ENCODE measurements at places on chromosomes 1 and 21. TPM values are rescaled to one million over a fixed set of nuclear protein-coding genes. Genes with fewer than 3 reads are reported as not detected.
A peak's percentile ranks its signal among the peaks of the same experiment; 100 is the strongest.

ACKR1 gene
- total RNA-seq, result 1.00 TPM

DNA sequence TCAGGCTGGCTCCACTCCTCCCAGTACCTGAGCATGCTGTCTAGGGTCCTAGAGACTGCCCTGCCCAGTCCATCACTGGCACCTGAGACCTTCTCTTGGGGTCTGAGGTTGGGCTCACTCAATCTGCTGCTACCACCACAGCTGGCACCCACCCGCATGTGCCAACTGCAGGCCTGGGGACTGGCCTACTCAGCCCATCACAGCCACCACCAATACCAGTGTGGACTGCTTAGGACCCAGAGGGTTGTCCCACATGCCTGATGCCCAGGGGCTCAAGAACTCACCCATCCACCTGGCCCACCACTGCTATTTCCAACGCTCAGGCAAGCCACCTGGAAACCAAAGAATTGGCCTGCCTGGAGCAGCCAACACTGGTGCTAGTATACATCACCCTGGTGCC is 63.5 kb downstream of the CYP4B1 start:
- DNase-seq, result no peak

DNA sequence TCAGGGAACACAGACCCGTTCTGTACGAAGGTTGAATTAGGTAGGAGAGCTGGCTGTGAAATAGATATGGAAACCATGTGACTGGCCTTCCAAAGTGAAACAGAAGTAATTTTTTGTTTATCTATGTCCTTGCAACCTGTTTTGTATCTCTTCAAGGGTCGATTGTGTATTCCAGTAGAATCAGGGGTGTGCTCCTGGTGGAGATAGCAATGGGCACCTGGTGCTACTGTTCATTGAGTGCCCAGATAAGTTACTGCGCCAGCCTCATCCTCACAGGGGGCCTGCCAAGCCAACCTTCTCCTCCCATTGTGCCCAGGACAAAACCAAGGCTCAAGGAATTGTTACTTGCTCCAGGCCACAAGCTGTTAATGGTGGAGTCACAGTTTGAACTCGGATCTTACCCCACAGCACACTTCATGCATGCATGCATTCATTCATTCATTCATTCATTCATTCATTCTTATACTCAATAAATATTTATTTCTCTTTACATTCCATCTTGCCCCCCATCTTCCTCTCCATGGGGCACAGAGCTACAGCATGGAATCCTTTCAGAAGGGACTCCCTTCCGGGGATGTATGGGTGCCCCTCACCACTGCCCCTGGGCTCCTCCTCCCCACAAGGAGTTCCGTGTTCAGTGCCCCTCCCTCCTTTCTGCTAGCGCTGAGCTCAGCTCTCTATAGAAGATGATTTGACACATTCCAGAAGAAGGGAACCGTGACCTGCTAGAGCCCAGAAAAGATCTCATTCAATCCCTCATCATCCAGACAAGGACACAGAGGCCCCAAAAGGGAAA is 24.0 kb downstream of the ADORA1 start:
- no peak for DNase-seq

DISC1 gene
- total RNA-seq, result 9.1 TPM

GRCh38 chr21:37797403-37797802 is 118.9 kb downstream of the KCNJ6 start:
- no peak for DNase-seq

SLC30A2 gene
- not detected for total RNA-seq

TAS1R3 gene
- 0.50 TPM for total RNA-seq

RAB42 gene
- 2.1 TPM for total RNA-seq

DNA sequence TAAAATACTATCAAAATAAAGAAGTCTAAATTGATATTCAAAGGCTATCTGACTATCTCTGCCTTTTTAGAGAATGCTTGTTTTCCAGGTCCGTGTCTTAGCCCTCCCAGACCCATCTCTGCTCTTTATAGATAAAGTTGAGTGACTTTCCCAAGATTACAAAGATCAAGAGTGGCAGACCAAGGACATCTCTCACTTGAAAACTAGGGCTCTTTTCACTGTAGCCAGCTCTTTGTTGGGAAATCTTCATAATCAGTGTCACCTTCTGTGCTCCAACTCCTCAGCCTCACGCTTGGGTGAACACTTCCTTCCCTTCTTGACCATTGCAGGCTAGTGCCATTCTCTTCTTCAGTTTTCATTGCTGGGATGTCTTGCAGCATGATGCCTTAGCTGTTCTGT is 211.1 kb downstream of the PBX1 start:
- no peak for DNase-seq

DNA sequence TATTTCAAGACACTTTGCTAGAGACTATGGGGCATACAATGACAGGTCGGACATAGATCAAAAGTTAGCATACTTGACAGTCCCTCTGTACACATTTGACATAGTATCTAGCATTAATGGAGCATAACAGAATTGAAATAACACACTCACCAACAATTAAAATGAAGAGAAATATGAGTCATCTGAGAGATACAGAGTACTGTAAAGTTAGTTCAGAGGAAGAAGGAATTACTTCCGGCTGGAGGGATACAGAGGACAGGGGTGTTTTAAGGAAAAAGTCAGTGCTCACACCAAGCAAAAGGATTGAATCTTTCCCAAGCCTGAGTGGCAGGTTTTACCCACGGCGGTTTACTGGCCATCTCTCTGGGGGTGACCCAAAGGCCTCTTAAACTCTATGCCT is 2.4 kb downstream of the ZMYND12 start:
- peak; percentile 17 for DNase-seq

GRCh38 chr21:36909901-36910561 is 56.4 kb downstream of the HLCS start:
- peak; percentile 99 for DNase-seq

DNA sequence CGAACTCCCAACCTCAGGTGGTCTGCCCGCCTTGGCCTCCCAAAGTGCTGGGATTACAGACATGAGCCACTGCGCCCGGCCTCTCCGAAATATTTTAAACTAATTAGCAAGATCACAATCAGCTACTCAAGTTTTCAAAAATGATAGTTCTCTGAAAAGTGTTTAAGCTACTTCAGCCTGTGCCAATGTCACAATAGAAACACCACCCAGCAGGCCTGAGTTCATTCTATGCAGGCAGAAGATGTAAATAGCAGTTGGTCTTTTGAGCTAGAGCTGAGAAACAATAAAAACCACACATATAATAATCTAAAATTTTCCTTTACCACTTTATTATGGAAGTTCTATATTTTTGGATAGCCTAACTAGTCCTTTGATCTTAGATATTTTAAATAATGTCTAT is 96.1 kb downstream of the LRRC40 start:
- DNase-seq, result no peak

S100A4 gene
- 69.3 TPM for total RNA-seq

- DNase-seq, result no peak
These were observed 946.7 kb upstream of the B3GALT2 start for GRCh38 chr1:194133152-194133551.

- peak; percentile 46 for DNase-seq
These were observed 49.2 kb upstream of the C1orf198 start for GRCh38 chr1:230917284-230918135.

GRCh38 chr1:151783796-151784195 is 6.5 kb downstream of the TDRKH start:
- DNase-seq, result no peak

GRCh38 chr1:30700528-30701257 is 22.7 kb downstream of the MATN1 start:
- peak; percentile 69 for DNase-seq

GRCh38 chr21:37208056-37208721 is 58.9 kb downstream of the VPS26C start:
- no peak for DNase-seq

OR2L3 gene
- not detected for total RNA-seq

- no peak for DNase-seq
These were observed 134.7 kb upstream of the TNR start for GRCh38 chr1:175877939-175878737.

NTMT2 gene
- total RNA-seq, result 0.43 TPM

DNA sequence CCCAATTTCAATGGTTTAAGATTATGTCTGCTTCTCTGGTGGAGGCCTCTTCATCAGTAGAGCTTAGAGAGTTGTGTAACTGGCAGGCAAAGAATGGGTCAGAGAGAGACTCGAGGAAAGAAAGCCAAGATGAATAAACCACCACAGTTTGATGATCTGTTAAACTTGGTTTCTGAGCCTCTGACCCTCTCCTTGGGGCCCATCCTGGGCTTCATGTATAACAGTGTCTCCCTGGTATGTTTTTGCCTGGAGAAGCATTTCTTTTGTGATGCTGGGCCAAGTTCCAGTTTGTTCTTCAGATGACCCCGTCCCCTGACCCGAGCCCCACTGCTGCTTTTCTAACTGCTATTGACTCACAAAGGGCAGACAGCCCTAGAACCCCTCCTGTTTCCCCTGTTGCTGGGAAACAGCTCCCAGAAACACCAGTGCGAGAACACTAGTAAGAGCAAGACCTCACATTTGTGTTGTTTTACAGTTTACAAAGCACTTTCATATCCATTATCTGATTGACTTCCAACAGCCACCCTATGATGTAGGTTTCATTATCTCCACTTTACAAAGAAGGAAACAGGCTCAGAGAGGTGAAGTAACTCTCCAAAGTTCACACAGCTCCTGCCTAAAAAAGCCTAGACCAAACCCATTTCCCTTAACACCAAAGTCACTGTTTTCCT is 9.0 kb downstream of the CD2 start:
- DNase-seq, result no peak

GRCh38 chr1:2972879-2973575 is 48.2 kb upstream of the ACTRT2 start:
- no peak for DNase-seq

- no peak for DNase-seq
These were observed 1.8 kb downstream of the VWA1 start for GRCh38 chr1:1437033-1437903.

SLC22A15 gene
- 10.3 TPM for total RNA-seq

SOD1 gene
- 202 TPM for total RNA-seq

- DNase-seq, result no peak
These were observed 27.0 kb downstream of the DNASE2B start for GRCh38 chr1:84425150-84425896.

Measured in astrocyte (in vitro differentiated cells and primary cell).